ENCODE measurements at places on chromosomes 12 and 14.

- DNase-seq = no peak
Measured at GRCh38 chr12:238116-238515, 24.2 kb upstream of the SLC6A12 start.

DNA sequence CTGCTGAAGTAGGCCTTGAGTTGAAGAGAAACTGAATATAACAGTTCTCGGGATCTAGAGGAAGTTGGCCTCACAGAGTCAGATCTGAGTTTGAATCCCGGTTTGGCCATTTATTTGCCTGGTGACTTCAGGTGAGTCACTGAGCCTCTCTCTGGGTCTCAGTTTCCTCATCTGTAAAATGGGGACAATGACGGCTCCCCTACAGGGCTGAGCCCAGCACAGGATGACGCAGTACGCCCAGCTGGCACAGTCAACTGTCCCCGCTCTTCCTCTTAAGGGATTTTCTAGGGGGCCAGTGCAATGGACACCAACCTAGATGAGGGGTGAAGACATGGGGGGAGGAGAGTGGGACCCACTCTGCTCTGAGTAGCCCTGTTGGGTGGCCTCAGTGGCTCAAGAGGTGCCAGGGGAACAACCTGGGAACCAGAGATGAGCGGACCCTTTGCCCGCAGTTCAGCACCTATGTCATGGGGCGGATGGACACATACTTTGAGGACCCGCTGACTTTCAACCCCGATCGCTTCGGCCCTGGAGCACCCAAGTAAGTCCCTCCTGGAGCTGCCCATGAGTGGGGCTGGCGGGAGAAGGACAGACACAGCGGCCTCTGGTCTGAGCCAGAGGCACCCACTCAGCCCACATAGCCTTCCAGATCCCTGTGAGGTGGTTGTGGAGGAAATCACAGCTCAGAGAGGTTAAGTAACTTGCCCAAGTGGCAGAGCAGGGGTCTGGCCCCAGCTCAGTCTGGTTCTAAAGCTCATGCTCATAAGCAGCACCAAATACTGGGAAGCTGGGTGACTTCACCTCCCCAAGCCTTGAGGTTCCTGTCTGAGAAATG is 41.1 kb downstream of the CYP46A1 start:
- DNase-seq = no peak

DNA sequence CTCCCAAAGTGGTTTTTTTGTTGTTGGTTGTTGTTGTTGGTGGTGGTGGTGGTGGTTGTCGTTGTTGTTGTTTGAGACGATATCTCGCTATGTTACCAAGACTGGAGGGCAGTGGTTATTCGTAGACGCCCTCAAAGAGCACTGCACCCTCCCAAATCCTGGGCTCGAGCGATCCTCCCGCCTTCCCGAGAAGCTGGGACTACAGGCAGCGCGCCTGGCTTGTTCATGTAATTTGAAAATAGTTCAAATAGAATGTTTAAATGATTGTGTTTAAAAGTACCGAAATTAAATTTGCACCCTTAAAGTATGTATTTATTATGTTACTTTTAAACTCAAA is 439 bp upstream of the ANAPC5 start:
- no peak for DNase-seq

DNA sequence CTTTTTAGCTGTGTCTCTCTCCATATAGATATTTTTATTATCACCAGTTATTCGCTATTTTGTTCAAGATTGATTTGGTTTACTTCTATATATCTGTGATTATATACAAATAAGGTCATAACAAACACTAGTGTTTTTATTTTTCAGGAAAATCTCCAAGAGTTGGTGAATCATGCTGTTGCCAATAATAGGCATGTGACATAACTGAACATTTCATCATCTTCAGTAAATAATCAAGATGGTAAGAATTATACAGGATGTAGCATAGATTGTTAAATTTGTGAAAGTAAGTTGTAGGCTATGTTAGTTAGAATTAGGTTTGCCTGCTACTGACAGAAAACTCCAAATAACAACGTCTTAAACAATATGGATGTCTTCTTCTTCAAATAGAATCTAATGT is 240.9 kb upstream of the PDE3A start:
- DNase-seq = no peak

DNA sequence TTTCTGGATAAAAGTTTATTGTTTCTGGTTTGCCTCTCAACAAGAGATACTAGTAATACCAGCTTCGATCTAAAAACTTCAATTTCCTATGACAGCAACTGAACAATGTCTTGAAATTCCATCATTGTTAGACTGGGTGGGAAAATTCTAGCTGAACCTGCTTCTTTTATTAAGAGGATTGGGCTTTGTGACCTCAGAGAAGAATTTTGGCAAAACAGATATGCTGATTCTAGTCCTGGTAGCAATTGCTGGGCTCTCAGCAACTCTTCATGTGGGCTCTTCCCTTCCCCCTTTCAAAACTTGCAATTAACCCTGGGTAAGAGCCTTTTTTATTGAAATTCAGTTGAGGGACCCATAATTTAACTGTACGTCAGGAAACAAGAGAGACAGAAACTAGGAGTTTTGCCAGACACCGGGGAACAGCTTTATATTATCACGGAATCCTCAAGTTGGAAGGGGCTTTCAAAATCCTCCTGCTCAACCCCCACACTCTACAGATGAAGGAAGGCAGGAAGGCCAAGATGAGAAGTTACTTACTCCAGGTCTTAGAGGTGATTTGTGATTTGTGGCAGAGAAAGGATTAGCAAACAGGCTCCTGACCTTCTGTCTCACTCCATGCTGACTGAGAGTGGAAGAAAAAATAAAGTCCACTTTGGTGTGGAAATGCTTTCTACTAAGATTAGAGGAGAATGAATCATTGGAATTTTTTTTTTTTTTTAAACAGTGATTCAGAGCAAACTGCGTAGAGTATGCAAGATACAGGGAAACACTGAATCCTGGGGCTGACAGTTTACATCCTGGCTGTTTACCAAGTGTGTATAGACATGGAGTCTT is 239.0 kb upstream of the ATP2B1 start:
- no peak for DNase-seq

DNA sequence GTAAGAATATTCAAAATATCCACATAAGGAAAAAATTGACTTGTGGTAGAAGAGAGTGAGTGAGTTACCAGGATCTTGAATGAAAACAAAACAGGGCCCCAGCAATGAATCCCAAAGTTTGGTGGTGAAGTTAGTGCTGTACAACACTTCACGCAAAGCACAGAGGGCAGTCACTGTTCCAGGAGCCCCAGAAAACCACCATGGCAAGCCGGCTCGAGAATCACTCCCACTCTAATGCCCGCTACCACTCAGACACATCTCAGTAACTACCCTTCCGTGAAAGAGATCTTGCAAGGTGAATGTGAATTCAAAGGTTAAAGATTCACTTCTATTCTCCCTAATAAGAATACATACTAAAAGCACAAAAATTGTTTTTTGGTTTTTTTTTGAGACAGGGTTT is 30.1 kb downstream of the CLIP1 start:
- DNase-seq = no peak

GRCh38 chr14:38710881-38711280 is 392.2 kb downstream of the SEC23A start:
- no peak for DNase-seq

- DNase-seq = no peak
Measured at GRCh38 chr14:29893989-29894388, 33.7 kb downstream of the PRKD1 start.

DNA sequence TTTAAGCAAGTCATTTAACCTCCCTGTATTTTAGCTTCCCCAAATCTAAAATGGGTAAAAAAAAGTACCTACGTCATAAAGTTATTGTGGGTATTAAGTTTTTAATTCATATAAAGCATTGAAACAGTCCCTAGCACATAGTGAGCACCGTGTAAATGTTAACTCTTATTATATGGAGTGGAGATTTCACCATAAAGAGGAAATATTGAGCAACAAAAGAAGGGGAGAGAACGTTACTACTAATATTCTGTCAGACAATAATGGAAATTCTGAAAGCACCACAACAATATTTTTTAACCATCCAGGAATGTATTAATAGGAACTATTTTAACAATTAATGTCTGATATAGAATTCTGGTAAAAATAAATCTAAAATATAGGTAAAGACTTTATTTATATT is 7.8 kb upstream of the CD163L1 start:
- DNase-seq = no peak

- DNase-seq = no peak
Measured at GRCh38 chr12:115464111-115464581, 780.2 kb upstream of the TBX3 start.

GRCh38 chr12:50401500-50402081 is 906 bp downstream of the LARP4 start:
- no peak for DNase-seq
